RPMI8226 (cell line): ENCODE measurements at places on chromosomes 12 and 14.

DNA sequence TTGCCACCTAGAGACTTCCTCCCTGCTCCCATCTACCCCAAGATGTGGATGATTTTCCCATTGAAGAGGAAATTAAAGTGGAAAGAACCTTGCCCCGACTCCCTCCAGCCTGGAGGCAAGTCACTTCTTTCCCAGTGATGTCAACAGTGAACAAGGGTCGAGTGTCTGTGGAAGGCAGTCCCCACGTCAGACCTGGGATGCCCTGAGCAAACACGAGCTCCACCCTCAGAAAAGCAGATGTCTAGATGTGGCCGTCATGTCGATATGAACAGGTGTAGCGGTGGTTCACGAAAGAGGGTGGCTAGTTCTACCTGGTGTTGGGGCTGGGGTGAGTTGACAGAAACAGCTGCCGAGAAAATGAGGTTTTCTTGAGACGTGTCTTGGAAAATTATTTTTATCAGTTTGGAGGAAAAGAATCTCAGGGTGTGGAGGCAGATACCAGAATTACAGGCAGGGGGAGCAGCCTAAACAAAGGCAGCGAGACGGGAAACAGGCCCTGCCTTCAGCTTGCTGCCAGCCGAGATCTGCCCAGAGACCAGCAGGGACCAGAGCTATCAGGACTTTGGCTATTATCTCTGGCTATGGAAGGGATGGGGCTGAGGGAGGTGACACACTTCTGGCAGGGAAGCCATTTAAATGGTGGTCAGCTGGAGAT is 25.9 kb downstream of the SYNDIG1L start:
- no peak for DNase-seq

GRCh38 chr12:58728397-58728796 is 191.9 kb downstream of the LRIG3 start:
- no peak for DNase-seq

DNA sequence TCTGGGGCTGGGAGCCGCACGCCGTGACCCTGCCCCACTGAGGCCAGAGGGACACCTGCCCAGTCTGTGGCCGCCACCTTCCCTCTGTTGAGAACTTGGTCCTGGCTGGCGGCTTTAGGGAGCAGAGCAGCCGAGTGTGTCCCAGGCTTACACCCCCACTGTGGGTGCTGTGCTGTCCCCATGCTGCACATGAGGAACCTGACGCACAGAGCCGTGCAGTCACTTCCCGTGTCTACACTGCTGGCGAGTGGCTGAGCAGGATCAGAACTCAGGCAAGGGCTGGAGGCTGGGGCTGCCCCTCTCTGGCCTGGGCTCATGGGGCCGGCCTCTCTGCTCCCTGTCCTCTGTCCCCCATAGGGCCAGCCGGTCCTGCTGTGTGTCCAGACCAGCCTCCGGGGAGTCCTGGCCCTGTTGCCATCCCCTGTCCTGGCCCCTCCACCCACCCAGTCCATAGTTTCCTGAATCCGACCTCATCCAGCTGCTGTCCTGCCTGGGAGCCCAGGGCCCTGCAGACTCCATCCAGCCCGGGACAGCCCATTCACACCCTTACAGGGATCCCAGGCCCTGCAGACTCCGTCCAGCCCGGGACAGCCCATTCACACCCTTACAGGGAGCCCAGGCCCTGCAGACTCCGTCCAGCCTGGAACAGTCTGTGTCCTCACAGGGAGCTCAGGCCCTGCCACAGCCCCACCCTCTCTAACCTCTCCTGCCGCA is 10.3 kb downstream of the FBRSL1 start:
- DNase-seq: no peak

DNA sequence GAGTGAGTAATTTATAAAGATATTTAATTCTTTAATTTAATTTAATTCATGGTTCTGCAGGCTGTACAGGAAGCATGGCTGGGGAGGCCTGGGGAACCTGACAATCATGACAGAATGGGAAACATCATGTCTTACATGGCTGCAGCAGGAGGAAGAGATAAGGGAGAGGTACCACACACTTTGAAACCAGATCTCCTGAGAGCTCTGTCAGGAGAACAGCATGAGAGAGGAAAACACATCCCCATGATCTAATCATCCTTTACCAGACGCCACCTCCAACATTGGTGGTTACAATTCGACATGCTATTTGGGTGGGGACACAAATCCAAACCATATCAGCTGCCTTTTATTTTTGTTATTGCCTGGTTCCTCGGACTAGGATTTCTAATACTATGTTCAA is 928.6 kb downstream of the TMEM121 start:
- no peak for DNase-seq

DNA sequence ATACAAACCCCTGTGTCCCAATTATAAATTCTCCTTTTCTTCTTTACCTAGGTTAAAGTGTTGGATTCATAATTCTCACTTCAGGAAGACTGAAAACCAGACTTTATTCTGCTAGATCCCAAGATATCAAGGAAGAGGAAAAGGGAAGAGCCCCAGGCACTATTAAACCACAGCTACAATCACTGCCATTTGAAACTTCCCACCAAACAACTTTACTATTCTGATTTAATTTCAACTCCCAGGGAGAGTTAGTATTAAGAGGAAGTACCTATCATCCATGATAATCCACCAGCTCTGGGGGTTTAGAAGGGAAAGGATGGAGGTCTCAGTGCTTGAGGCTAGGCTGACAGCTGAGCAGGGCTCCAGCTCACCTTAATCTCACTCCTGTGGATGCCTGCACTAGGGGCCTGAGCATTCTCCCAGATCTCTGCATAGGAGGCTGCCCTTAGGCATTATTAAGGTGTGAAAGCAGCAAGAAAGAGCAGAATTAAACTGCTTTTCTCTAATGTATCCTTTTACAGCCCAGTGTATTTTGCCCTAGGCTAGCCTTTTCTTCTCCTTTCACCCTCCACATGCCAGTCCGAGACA is 52.9 kb downstream of the MYF5 start:
- no peak for DNase-seq

- DNase-seq: no peak
These were observed 82.1 kb downstream of the ZFP36L1 start for GRCh38 chr14:68710776-68711175.
